ENCODE measurements at places on chromosomes 6 and 20.

DNA sequence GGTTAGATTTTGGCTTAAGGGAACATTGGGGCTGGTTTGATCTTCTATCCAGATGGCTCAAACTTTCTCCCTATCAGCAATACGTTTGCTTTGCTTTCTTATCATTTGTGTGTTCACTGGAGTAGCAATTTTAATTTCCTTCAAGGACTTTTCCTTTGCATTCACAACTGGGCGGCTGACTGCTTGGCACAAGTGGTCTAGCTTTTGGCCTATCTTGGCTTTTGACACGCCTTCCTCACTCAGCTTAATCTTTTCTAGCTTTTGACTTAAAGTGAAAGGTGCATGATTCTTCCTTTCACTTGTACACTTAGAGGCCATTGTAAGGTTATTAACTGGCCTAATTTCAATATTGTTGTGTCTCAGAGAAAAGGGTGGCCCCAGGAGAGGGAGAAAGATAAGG lies 254.9 kb downstream of the PLCB1 start:
- DNase-seq, result no peak

- no peak for DNase-seq
Measured at GRCh38 chr6:137417396-137417795, 76.8 kb downstream of the OLIG3 start.

DNA sequence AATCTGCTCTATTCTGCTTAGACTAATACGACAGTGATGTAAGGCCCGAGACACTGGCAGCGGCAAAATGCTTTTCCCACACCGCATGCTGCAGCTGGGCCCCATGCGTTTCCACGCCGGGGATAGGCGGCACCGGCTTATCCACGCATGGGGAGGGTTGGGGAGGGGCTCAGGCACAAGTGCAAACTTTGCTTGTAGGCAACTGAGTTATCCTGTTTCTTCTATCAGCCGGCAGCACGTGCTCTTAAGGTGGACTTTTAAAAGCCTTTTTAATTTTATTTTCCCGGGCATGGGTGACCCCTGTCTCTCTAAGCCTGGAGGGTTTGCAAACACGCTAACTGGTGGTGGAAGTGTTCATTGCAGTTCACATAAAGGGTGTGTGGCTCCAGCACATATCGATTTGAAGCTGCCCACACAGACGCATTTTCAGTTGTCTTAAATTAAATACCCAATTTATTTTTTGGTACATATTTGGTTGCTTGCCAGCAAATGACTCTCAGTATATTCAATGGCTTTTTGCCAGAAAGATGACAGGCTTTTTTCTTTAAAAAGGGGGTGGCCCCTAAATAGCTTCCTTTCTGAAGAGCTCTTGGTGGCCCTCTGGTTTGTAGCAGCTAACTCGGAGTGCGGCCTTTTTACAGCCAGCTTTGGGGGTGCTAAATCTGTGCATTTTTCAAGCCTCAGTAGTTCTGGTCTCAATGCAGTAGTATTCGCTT lies 561.8 kb upstream of the AGPAT4 start:
- DNase-seq, result no peak

DNA sequence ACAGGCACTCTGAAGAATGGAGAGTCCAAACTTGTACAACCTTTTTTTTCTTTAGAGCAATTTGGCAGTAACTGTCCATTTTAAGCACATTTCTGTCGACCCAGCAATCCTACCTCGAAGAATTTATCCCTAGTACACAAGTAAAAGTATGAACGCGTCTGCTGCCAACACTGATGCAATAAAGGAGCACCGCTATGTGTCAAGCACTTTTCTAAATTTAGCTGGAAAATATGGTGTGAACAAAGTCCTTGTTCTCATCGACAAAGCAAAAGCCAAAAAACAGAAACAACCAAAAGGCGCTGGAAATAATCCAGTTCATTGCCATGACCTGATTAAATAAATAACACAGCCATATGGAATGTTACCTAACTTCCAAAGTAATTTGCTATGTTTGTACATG lies 1.1 kb downstream of the DPM1 start:
- no peak for DNase-seq

DNA sequence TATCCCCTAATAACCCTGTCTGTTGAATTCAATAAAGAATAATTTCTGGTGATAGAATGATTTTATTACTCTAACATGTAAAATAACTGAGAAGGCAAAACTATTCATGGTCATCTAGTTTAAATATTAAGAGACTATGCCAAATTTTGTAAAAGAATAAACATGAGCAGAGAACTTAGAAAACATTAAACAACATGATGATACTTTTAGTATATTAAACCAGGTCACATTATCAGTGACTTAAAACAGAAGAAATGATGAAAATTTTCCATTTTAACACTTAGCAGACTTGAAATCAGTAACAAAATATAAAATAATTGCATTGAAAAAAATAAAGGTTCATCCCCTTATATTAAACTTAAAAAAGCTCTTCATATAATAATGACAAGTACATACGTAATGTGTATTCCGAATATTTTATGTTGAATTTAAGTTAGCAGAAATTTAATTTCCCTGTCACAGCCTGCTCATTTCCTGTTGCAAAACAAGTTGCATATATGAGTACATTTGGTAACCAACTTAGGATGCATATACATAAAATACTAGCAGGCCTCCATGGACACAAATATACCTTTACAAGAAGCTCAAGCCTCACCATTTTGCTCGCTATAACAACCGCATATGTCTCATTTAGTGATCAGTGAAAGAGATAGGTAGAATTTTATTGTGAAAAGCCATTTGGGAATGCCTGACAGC lies 40.6 kb downstream of the DTNBP1 start:
- no peak for DNase-seq

- no peak for DNase-seq
Measured at GRCh38 chr6:144893680-144894151, 608.6 kb downstream of the UTRN start.

DNA sequence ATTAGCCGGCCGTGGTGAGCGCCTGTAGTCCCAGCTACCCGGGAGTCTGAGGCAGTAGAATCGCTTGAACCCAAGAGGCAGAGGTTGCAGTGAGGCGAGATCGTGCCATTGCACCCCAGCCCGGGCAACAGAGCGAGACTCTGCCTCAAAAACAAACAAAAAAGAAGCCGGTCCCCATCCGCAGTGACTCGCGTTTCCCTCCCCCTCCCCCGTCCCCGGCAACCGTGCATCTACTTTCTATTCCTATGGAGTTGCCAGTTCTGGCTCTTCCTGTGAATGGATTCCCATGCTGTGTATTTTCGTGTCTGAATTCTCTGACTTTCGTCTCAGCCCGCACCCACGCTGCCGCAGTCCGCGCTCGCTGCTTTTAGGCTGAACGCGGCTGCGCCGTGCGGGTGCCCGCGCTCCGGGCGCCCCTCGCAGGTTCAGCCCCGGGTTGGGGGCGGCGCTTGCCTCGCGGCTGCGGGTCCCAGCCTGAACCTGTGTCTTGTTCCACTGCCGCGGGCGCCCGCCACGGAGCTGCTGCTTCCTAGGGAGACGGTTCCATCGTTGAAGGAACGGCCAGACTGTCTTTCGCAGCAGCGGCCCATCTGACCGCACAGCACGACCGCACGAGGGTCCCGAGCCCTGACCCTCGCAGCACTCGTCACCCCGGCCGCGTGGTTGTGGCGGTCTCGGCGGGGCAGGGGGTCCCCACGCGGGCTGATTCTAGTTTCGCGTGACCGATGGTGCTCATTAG lies 1.1 kb upstream of the MRGBP start:
- DNase-seq, result peak; percentile 89

- DNase-seq, result no peak
Measured at GRCh38 chr6:49423817-49424216, 39.2 kb downstream of the MMUT start.

- DNase-seq, result no peak
Measured at GRCh38 chr6:109103942-109104341, 8.6 kb downstream of the CEP57L1 start.

DNA sequence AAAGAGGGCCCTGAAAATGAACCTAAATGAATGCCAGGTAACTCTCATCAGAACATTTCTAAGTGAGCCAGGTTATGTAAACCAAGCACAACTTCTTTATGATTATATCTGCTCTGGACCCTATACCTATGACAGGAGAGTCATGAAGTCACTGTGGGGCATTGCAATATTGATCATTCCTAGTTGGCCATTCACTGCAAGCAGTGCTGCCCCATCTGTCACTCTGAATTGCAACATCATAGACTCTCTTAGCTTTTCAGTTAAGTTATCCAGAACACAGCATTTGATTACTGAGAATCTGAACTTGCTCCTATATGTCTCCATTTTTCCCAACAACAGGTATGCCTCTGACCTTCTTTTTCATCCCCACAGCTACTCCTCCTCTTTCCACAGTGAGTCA lies 3.3 kb downstream of the COL21A1 start:
- no peak for DNase-seq
